Left renal pelvis (tissue), 4 donors: ENCODE measurements at places on chromosomes 12 and 14.

GRCh38 chr14:65336191-65336591, 76.3 kb upstream of the FUT8 start:
- DNase-seq: no peak

GRCh38 chr12:116456330-116457082, 102.7 kb upstream of the MAP1LC3B2 start:
- DNase-seq: no peak

GRCh38 chr14:95314609-95315008, 5.1 kb downstream of the CLMN start:
- DNase-seq: no peak

- DNase-seq: no peak
These were observed 296.3 kb upstream of the PRKD1 start for GRCh38 chr14:30223966-30224365.

DNA sequence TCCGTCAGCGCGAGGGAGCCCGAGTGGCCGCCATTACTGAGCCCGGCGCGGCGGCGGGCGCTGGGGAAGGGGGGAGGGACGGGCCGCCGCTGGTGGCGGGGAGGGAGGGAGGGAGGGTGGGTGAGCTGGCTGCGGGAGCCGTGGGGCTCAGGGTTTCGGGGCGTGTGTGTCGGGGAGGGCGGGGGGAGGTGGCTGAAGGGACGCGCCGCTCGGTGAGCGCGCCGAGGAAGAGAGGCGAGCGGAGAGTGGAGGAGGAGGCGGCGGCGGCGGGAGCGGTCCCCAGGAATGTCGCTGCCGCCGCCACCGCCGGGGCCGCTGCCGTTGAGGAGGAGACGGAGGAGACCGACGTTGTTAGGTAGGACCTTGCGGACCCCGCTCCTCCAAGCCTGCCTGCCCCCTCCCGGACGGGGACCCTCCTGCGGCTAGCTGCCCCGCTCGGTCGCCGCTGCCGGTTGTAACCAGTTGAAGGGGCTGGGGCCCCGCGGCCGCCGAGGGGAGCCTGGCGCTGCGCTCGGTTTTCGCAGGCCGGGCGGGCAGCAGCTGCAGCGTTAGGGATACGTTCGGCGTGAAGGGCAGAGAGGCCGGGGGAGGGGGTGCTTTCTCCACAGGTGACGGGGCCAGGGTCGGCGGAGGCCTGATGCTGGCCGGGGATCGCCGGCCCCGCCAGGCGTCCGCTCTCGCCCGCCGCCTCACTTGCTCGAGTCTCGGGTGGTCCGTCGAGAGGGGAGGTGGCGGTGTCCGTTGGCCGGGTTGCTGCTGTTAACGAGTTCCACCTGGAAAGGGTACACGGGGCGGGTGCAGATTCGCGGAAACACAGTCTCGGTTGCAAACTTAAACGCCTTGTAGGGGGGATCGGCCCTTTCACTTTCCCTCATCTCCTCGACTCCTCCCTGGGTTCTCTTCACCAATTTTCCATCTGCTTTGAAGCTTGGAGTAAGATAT, at the start of gene ARHGAP5:
TSS of gene ARHGAP5 (plus strand) at position 224 of the 942 bp plus-strand sequence. CDS start 13,366 bp downstream, outside the sequence.
- no peak for DNase-seq

- DNase-seq: no peak
These were observed at the start of gene COCH for GRCh38 chr14:30874120-30874998. Gene COCH, plus strand, starts transcription at chr14:30874559. Its CDS starts 380 bp downstream, at chr14:30874939.

DNA sequence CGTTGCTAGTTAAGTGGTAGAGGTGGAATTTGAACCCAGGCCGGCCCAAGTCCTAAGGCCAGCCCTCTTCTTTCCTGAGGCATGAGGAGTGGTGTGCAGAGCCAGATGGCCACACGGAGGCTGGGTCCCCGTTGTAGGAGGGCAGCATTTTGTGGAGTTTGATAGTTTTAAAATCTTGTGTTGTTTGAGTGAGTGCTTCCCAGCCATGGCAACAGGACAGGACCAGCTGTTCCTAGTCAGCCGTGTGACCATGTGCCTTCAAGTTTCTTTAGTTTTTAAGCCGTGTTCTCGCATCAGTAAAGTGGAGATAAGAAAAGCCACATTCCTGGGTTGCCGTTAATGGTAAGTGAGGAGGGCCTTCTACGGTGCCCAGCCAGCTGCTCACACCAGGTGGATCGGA, 44.4 kb downstream of the UBE3B start:
- DNase-seq: no peak

DNA sequence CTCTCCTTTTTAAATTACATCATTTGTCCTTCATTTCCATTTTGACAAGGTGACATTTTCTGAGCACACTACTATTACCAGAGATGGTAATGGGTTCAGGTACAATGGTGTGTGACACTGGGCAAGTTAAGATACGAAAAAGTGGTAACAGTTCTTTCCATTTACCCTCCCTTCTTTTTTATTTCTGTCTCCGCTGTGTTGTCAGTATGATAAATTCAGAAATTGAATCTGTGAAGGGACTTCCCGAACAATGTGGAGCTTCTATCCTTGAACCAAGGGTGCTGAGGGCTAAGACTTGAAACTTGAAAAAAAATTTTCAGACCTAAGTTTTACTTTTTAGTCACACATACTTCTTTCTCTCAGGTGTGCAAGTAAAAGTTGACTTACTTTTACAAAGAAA, 103.7 kb downstream of the ERC1 start:
- no peak for DNase-seq

- no peak for DNase-seq
These were observed 30.6 kb downstream of the STK38L start for GRCh38 chr12:27274706-27275105.
